Urothelium cell line (cell line): ENCODE measurements at places on chromosomes 4 and X.

DNA sequence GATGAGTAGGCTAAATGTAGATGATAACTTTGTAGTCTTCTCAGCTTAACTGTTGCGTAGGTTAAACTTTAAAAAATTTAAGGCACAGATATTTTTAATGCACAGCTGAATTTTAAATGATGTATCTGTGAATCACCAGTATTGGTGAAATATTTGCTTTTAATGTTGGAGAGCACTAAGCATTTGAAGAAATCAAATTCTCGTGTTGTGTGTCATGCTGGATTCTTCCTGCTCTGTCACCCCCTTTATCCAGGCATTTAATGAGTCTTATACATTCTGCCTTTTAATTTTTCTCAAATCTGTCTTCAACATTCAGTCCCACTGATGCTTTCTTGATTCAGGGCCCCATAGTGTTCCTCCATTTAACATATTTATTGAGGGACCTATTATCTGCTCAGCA, 76.7 kb downstream of the SLC4A4 start:
- no peak for DNase-seq

DNA sequence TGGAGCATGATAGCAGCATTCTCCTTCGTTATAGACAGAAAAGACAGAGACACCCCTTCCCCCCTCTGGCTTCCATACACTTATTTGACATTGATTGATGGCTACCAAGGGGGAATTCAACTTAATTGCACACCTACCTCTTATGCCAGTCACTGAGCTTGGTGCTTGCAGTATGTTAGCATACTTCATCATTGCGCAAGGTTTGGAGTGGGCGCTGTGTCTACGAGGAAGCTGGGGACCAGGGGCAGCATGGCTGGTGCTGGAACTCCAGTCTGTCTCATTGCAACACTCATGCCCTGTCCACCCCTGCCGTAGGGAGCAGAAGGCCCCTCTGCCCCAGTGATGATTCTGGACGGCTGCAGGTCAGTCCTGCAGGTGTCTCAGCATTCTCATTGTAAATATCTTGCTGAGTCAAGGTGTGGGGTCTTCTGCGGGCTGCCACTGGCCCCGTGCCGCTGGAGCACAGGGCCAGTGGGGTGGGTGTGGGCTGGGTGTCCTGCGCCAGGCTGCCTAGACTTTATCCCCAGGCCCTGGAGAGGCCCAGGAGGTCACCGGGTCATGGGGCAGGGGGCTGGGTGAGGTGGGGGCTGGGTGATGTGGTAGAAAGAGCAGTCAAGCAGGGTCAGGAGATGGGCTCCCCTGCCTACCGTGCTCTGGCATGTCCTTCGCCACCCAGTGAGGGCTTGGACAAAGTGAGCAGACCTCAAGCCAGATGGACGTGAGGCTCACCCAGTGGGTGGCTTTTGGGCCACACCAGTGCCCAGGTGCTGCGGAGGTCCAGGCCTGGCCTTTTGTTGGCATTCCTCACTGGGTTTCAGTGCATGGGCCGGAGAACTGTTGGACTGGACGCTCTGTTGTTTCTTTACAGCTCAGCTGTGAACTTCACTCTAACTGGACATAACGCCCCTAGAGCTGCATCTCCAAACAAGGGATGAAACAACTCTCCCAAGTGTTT, 85.5 kb downstream of the PSAPL1 start:
- no peak for DNase-seq

DNA sequence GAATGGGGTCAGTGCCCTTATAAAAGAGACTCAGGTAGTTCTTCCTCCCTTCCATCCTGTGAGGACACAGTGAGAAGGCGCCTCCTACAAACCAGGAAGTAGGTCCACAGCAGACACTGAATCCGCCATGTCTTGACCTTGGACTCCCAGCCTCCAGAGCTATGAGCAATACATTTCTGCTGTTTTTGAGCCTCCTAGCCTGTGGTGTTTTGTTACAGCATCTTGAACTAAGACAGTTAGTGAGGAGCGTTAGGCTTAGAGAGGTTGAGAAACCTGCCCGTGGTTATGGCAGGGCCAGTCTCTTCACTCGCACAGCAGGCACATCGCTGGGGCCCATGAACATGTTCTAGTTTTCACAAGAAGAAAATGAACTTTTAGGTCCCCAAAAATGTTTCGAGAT, 19.7 kb downstream of the SHROOM2 start:
- DNase-seq, result no peak

GRCh38 chr4:6008092-6008551, 10.1 kb downstream of the C4orf50 start:
- DNase-seq, result peak; percentile 37

DNA sequence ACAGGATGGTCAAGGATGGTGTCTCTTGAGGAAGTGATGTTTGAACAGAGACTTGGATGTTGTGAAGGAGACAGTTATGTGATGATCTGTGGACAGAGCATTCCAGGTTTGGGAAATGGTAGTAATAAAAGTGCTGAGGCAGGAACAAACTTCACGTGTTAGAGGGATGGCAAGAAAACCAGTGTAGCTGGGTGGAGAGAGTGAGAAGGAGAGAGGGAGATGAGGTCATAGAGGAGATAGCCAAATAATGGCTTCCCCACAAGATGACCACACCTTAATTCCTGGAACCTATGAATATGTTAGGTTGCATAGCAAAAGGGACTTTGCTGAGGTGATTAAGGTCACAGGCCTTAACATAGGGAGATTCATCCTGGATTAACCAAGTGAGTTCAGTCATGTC, 75.6 kb upstream of the GPR50 start:
- no peak for DNase-seq

DNA sequence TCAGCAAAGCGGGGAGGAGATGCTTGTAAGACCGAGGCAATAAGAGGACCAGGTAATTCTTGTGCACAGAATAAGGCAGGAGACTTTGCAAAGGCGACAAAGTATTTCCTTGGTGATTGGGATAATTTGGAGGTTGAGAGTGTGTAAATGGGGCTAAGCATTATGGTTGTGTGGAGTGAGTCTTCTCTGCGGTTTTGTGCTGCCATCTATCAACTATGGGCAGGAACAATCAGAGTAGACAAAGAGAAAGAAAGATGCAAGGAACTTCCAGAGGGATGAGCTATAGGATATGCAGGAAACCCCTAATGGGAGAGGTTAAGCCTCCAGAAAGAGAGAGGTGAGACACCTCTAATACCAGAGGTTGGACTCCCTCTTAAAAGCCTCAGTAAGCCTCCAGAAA, 339.8 kb downstream of the PAPSS1 start:
- DNase-seq, result no peak

DNA sequence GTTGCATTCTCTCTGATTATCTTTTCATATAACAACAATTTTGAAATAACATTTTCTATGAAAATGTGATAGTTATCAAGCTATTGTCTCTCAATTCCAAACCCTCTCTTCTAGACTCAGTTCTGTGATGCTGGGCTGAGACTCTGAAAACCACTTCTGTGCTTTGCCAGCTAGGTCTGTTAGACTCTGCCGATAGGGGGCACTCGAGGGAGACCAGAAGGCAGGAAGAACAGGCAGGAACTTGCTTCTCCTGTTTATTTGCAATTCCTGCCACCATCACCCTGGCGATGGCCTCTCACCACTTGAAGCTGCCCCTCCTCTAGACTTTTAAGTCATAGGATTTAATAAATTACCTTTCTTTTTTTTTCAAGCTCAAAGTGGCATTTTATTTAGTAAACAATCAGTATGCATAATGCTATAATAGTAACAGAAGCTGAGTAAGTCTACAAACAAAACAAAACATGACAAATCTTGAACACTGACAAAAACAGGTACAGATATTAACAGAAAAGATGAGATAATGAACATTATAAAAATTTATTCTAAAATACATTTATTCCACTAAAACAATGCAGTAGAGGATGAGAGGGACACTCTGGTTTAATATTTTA, 49.7 kb downstream of the RASL11B start:
- peak; percentile 79 for DNase-seq

GRCh38 chr4:104393655-104394324, 100.9 kb downstream of the CXXC4 start:
- DNase-seq, result no peak

DNA sequence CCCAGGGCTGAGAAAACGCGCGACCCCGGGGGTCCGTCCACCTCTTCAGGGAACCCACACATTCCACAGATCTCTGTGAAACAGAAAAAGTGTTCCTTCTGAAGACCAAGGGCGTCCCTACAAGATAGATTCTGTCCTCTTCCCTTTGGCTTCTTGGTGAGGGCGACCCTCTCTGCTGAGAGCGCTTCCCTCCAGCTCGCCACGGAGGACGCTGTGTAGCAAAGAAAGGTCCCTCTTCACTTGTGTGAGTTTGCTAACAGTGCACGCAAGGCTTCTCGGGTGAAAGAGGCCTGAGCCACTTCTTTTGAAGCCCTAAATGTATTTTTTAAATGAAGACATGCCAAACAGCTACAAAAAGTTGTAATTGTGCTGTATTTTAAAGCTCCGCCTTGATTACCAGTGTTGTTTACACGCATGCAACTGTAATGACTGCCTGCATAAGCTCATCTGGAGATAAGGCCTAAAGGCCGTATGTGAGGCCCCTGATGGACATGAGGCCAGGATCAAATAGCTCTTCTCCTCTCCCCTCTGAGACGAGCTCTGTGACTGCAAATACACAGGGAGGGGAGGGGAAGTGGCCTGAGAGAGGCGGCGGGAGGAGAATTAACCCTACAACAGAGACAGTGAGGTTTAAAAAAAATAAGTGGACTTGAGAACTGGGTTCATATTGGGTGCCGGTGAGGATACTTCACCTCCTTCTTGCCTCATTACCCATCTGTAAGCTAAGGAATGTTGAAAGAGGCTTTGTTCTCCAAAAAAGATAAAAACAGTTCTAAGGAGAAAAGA, 95.5 kb downstream of the SOWAHB start:
- DNase-seq, result no peak
